H9 (cell line): ENCODE measurements at places on chromosomes 6 and 20. TPM values are rescaled to one million over a fixed set of nuclear protein-coding genes. Genes with fewer than 3 reads are reported as not detected.

- H3K4me1 ChIP-seq = no peaks in the 10 kb centered on the region; the same call in 1 of the 2 replicates
- no peak overlapping the region; the same call in 2 of the 3 replicates for H3K4me3 ChIP-seq
Observed at GRCh38 chr6:24643920-24644319, 2.1 kb downstream of the KIAA0319 start.

- no peaks in the 10 kb centered on the region for H3K36me3 ChIP-seq
- no peaks in the 10 kb centered on the region for H3K27me3 ChIP-seq
- DNase-seq = no peak
Observed at GRCh38 chr6:20350215-20350614, 51.5 kb upstream of the E2F3 start.

GRCh38 chr6:15930207-15930606 is 198.7 kb upstream of the MYLIP start:
- no peak overlapping the region for H3K4me3 ChIP-seq
- no peak for DNase-seq
- no peak overlapping the region for H3K27ac ChIP-seq
- no peaks in the 10 kb centered on the region for H3K27me3 ChIP-seq
- no peaks in the 10 kb centered on the region for H3K4me1 ChIP-seq

- H3K4me1 ChIP-seq = peaks cover 8% of the 10 kb centered on the region; the same call in 1 of the 2 replicates
- peak overlapping the region; percentile 89 for H3K4me3 ChIP-seq
- no peaks in the 10 kb centered on the region for H3K27me3 ChIP-seq
- no peak overlapping the region for H3K27ac ChIP-seq
- peaks cover 58% of the 10 kb centered on the region for H3K36me3 ChIP-seq
Observed at GRCh38 chr20:44908987-44909871, 631 bp upstream of the PABPC1L start.

DNA sequence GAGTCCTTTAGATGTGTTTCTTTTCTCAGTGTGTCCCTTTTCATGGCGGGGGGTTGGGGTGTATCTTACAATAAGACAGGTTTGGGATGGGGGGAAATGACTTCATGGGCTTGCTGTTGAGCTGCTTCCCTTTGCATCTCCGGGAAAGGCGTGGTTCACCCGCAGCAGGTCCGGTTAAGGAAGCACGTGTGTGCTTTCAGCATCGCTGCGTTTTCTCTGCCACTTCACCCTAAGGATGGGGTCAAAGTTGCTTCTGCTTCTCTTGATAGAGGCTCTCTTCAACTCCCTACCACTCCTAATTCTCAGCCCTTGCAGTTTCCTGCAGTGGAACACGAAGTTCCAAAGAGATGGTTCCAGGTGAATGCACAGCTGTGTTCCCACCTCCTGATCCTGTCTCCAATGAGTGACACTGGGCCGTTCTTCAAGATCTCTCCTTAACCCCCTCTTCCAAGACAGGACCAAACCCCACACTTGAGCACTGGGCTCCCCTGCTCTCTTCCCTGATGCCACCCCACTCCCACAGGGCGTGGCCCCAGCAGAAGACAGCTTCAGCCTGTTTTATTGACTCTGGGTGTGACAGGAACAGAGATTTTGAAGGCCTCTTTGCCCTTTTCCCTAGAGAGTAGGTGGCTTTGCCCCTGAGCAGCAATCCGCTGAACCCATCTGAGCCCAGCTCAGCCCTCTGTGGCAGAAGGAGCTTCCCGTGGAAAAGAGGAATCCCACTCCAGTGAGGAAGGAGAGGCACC is 85.2 kb downstream of the PLEKHG1 start:
- no peak for DNase-seq
- no peak overlapping the region for H3K27ac ChIP-seq
- H3K4me3 ChIP-seq = no peak overlapping the region
- H3K4me1 ChIP-seq = no peaks in the 10 kb centered on the region
- no peaks in the 10 kb centered on the region; the same call in 2 of the 3 replicates for H3K36me3 ChIP-seq

DNA sequence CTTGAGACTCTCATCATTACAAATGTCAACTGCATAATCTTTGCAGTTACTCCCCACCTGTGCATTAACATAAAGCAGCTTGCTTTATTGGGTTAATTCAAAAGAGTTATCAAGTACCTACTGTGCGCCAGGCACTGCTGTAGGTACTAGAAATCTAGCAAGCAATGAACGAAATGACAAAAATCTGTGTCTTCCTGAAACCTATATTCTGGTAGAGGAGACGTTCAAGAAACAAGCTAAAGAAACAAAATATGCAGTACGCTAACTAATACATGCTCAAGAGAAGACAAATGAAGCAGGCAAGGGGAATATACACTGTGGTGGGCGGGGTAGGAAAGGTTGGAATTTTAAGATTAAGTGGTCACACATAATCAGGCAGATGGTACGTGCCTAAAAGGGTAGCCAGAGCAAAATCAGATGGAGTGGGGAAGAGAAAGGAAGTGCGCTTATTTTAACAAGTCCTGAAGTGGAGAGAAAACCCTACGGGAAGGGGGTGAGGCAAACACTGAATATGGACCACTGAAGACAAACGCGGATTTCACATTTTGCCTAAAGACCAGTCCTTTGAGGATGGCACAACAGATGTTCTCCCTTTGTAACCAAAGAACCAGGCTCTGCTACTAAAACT is 1.2 kb downstream of the ELOVL2 start:
- H3K4me3 ChIP-seq = peak overlapping the region; percentile 88
- H3K27ac ChIP-seq = no peak overlapping the region
- no peaks in the 10 kb centered on the region for H3K36me3 ChIP-seq

GRCh38 chr20:57283860-57284259 is 17.4 kb upstream of the BMP7 start:
- H3K4me3 ChIP-seq = no peak overlapping the region
- no peaks in the 10 kb centered on the region for H3K27me3 ChIP-seq
- no peaks in the 10 kb centered on the region for H3K4me1 ChIP-seq
- DNase-seq = no peak
- no peaks in the 10 kb centered on the region for H3K36me3 ChIP-seq

The EYA4 gene
- total RNA-seq = 0.26 TPM in 1 of 2 replicates, not detected in the other

The MMP24 gene
- total RNA-seq = 23.0 and 24.7 TPM in 2 replicates

DNA sequence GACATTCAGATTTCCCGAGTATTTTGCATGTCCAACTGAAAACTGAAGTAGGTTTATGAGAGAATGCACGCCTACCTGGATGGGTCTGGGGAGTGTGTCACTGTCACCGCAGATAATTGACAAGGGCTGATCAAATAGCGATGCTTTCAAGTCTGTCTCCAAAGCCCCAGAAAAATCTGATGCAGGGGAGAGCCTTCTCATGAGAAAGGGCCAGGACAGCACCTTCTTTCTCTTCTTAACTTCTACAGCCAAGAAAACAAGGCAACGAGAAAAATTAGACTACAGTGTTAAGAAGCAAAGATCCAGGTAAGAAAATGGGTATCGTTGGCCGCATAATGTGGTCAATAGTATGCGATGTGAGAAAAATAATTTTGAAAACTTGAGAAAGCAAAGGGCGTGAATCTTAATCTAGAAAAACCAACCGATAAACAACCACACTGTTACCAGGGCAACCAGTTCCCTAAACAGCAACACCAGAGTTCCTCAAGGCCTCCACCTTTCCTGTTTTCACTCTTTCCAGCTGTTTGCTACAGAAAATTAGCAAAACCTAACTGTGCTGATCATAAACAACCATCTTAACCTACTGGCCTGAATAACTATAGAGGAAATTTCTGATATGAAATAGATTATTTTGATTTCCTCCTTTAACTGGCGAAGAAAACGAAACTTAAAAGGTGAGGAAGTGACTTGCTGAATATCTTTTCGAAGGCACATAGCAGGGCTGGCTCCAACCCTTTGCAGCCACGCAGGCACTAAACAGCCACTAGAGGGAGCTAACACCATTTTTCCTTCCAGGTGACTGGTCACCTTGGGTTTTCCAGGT is 2.6 kb downstream of the TAGAP start:
- peak; percentile 89 for DNase-seq
- no peak overlapping the region for H3K27ac ChIP-seq
- H3K36me3 ChIP-seq = no peaks in the 10 kb centered on the region
- H3K4me3 ChIP-seq = peak overlapping the region; percentile 30; the same call in 1 of the 3 replicates
- no peaks in the 10 kb centered on the region for H3K27me3 ChIP-seq

DNA sequence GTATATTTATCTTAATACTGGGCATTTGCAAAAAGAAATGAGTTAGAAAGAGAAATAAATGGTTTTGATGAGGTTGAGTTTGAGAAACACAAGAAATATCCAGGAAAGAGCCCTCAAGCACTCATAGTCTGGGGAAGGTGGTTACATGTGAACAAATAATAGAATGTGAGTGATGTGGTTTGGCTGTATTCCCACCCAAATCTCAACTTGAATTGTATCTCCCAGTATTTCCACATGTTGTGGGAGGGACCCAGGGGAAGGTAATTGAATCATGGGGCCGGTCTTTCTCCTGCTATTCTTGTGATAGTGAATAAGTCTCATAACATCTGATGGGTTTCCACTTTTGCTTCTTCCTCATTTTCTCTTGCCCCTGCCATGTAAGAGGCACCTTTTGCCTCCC is 334.1 kb downstream of the COL12A1 start:
- H3K4me1 ChIP-seq = no peaks in the 10 kb centered on the region
- H3K36me3 ChIP-seq = no peaks in the 10 kb centered on the region
- H3K27ac ChIP-seq = no peak overlapping the region
- DNase-seq = no peak

- H3K27me3 ChIP-seq = no peaks in the 10 kb centered on the region
- peaks cover 6% of the 10 kb centered on the region for H3K36me3 ChIP-seq
- no peaks in the 10 kb centered on the region for H3K4me1 ChIP-seq
- H3K4me3 ChIP-seq = no peak overlapping the region
Observed at GRCh38 chr6:127299522-127300240, 33.0 kb downstream of the RNF146 start.

DNA sequence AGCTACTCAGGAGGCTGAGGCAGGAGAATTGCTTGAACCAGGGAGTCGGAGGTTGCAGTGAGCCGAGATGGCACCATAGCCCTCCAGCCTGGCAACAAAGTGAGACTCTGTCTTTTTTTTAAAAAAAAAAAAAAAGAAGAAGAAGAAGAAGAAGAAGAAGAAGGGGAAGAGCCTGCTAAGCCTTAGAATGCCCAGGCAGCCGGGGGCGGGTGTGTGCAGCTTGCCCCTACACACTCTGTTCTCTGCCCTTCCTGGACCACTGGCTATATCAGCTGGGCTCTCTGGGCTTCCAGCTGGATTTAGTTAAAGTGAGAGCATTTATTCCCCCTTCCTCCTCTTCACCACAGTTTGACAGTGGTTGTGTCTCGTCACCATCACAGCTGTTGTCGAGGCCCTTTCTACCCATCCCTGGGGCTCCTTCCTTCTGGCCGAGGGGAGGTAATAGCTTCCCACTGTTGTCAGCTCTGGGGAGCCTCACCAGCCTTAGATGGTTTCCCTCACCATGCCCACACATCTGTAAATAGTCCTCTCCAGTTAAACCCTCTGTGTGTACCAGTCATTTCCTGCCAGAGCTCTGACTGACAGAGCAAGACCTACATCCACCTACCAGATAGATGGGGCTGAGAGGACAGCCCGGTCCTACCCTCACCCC is 77.6 kb downstream of the TRERF1 start:
- H3K27ac ChIP-seq = no peak overlapping the region
- H3K36me3 ChIP-seq = peaks cover 13% of the 10 kb centered on the region
- H3K4me3 ChIP-seq = no peak overlapping the region
- H3K27me3 ChIP-seq = no peaks in the 10 kb centered on the region

DNA sequence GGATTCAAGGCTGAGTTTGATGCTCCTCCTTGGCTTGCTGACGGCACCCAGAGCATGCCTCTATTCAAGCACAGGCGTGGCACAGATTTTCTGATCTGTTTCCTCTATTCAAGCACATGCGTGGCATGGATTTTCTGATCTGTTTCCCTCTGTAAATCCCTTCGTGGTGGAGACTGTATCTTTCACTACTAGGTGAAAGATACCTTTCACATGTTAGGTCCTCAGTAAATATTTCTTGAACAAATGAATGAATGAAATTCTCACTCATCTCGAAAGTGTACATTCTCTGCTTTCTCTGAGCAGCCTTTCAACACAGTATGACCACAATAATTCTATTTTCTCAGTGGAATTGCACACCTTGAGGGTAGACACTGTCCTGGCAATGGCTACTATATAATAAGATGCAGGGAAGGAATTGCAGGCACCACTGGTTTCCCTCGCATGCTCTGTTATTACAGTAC is 72.6 kb upstream of the F13A1 start:
- DNase-seq = no peak
- H3K4me1 ChIP-seq = no peaks in the 10 kb centered on the region
- H3K36me3 ChIP-seq = no peaks in the 10 kb centered on the region

DNA sequence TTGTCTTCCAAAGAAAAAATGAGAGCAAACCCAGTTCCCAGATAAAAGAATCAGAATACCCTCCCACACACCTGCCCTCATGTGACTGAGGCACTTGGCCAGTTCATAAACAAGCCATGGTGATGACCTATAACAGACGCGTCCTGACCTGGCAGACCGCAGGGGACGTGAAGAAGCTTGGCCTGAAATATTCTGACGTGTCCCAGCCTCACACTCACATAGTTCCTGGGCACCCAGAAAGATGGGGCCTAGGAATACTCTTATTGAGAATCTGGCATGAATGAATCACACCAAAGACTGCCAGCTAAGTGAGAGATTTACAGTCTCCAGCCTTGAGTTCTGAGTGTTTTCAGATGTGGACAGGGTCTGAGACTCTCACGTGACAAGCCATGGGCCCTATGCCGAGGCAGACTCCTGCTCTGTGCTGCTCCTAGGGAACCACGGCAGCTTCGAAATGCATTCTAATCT is 17.2 kb upstream of the MAP3K4 start:
- no peaks in the 10 kb centered on the region for H3K27me3 ChIP-seq
- no peak overlapping the region for H3K4me3 ChIP-seq
- DNase-seq = no peak
- peaks cover 5% of the 10 kb centered on the region for H3K36me3 ChIP-seq
- H3K27ac ChIP-seq = no peak overlapping the region

- no peak for DNase-seq
- no peaks in the 10 kb centered on the region for H3K27me3 ChIP-seq
- no peak overlapping the region for H3K4me3 ChIP-seq
- peaks cover 2% of the 10 kb centered on the region; the same call in 1 of the 3 replicates for H3K36me3 ChIP-seq
Observed at GRCh38 chr20:32487381-32487780, 97.8 kb downstream of the NOL4L start.

GRCh38 chr6:107108201-107108890 is 7.0 kb downstream of the BEND3 start:
- no peak for DNase-seq
- H3K4me3 ChIP-seq = no peak overlapping the region
- H3K36me3 ChIP-seq = peaks cover 3% of the 10 kb centered on the region; the same call in 2 of the 3 replicates
- H3K4me1 ChIP-seq = peaks cover 14% of the 10 kb centered on the region
- H3K27me3 ChIP-seq = no peaks in the 10 kb centered on the region
- no peak overlapping the region for H3K27ac ChIP-seq
